HEK293T (cell line): ENCODE measurements at places on chromosomes 1 and 21.

- peak; percentile 48 for DNase-seq
Measured at GRCh38 chr21:37862536-37862935, 53.7 kb downstream of the KCNJ6 start.

- no peak for DNase-seq
Measured at GRCh38 chr1:234262007-234262753, 111.1 kb upstream of the COA6 start.

- no peak for DNase-seq
Measured at GRCh38 chr1:19268445-19268844, 16.8 kb downstream of the MRTO4 start.

DNA sequence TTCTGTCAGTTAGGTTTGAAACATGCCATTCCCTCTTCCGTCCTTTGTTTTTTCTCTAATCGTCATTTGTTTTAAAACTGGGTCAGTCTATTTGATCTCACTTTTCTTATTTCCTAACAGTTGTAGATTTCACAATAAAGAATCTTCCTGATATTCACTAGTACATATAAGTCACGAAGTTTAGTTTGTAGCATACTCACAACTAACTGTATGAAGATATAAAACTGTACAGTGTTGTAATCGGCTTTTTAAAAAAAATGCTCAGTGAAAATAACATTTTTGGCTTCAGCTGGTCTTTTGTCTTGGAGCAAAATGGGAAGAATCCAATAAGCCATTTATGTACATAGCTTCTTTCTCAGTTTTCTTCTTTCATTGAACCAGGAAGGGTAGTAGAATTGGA is 78.3 kb downstream of the NCAM2 start:
- DNase-seq: no peak

GRCh38 chr21:45990049-45990711 is 8.6 kb downstream of the COL6A1 start:
- DNase-seq: no peak

GRCh38 chr1:149927056-149927562 is 494 bp downstream of the SF3B4 start:
- no peak for DNase-seq

- DNase-seq: peak; percentile 28
Measured at GRCh38 chr1:101253976-101254674, 17.3 kb downstream of the S1PR1 start.

- DNase-seq: no peak
Measured at GRCh38 chr1:107450899-107451664, 310.2 kb downstream of the NTNG1 start.

DNA sequence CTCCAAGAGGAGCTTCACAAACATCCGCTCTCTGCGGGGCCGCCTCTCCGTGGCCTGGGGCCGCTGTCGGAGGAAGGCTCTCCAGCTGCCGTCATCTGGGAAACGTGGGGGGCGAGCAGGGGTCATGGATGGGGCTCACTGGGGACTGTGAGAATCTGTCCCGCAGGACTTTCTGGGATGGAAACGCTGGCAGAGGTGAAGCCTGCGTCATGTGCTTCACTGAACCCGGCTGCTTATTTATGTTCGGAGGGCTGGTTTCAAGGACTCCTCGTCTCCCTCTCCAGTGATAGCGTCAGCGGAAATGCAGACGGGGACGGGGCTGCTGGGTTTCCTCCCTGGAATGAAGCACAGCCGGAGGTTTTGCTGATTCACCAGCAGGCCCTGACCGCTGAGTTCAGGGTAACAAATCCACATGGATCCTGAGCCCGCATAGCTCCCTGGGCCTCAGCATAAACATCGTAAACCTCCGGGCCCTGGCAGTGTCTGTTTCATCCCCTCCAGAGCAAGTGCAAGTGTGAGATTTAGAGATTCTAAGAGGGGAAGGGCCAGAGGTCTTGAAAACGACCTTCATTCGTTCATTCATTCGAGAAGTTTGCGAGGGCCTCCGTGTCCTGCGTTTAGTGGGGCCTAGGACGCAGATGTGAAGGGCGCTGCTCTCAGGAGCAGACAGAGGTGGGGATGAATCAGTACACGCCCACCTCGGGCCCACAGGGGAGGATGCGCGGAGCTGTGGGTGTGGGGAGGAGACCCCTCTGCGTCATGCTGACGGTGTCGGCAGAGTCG is 7.0 kb upstream of the POFUT2 start:
- peak; percentile 69 for DNase-seq

GRCh38 chr1:237171454-237172117 is 129.6 kb downstream of the RYR2 start:
- no peak for DNase-seq

- no peak for DNase-seq
Measured at GRCh38 chr21:29007810-29008209, 11.3 kb downstream of the RWDD2B start.
